Esophagus muscularis mucosa (tissue), 4 donors: ENCODE measurements at places on chromosomes 4 and X. TPM values are rescaled to one million over a fixed set of nuclear protein-coding genes. Genes with fewer than 3 reads are reported as not detected.

DNA sequence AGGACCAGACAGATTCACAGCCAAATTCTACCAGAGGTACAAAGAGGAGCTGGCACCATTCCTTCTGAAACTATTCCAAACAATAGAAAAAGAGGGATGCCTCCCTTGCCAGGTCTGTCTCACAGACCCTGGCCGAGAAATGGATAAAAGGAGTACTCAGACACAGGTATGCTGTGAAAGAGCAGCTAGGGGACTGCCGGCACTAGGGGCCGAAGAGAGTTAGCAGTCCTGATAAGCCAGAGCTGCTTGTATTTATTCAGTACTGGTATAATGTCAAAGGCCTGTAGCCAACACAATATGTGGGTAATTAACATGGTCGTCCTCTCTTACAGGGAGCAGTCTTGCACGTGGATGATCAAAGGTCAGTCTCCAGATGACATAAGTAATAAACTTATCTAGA, 1042.1 kb upstream of the LCORL start:
- DNase-seq = no peak

GRCh38 chr4:165060938-165061337, 7.3 kb downstream of the TRIM75 start:
- peak; percentile 47 for DNase-seq

DNA sequence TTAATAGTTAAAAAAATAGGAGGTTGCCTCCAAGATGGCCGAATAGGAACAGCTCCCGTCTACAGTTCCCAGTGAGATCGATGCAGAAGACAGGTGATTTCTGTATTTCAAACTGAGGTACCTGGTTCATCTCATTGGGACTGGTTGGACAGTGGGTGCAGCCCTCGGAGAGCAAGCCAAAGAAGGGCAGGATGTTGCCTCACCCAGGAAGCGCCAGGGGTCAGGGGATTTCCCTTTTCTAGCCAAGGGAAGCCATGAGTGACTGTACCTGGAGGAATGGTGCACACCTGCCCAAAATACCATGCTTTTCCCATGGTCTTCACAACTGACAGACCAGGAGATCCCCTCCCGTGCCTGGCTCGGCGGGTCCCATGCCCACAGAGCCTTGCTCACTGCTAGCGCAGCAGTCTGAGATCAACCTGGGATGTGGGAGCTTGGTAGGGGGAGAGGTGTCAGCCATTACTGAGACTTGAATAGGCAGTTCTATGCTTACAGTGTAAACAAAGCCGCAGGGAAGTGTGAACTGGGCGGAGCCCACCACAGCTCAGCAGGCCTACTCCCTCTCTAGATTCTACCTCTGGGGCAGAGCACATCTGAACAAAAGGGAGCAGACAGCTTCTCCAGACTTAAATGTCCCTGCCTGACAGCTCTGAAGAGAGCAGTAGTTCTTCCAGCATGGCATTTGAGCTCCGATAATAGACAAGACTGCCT, 47.5 kb downstream of the PPA2 start:
- no peak for DNase-seq

Gene HPGDS
- total RNA-seq = 1.2 TPM

DNA sequence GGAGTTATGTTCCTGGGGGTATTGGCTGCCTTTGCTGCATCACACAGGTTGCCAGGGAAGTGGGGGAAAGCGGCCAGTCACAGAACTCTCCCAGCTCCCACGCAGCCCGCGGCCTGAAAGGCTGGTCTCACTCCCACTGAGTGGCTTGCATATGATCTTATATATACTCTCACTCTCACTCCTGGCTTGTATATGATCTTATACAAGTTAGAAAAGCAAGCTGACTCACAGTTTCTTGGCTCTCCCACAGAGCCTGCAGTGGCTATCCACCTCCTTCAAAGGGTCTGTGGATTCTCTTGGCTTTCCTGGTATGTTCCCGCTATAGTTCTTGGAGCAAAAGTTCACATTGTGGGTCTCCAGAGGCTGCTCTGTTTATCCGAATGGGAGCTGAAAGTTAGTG, 833.5 kb upstream of the GALNTL6 start:
- DNase-seq = no peak

DNA sequence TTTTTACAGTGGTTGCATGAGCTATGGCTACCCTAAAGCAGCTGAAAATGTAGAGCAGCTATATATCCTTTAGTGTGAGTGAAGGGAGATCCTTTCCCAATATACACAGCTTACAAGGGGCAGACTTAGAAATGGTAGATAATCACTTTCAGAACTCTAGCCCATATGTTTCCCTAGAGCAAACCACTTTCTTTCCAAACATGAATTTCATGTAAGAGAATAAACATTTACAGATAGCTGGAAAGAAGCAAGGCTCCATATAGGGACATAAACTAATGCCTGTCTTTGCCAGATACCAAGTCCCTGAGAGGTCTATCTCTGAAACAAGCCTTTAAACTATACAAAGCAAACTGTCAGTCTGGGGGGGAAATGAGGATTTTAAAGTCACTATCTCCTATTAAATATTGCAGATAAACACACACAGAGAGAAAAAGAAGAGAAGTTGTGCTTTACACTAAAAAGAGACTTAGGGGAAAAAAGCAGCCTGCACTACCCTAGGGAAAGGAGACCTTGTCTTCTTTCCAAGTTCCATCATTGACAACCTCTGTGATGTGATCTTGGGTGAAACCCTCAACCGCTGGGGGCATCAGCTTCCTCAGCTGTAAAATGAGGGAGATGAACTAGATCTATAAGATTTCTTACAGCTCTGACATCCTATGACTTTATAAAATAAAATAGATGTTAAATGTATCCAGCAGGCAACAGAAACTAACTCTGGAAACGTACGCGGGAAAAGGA, 73.6 kb downstream of the TMEM156 start:
- DNase-seq = no peak

GRCh38 chr4:179437962-179438361, 1995.7 kb upstream of the AGA start:
- no peak for DNase-seq

- DNase-seq = no peak
Measured at GRCh38 chr4:108031427-108032083, 41.9 kb downstream of the HADH start.

GRCh38 chr4:89570931-89571330, 263.3 kb upstream of the GPRIN3 start:
- no peak for DNase-seq

DNA sequence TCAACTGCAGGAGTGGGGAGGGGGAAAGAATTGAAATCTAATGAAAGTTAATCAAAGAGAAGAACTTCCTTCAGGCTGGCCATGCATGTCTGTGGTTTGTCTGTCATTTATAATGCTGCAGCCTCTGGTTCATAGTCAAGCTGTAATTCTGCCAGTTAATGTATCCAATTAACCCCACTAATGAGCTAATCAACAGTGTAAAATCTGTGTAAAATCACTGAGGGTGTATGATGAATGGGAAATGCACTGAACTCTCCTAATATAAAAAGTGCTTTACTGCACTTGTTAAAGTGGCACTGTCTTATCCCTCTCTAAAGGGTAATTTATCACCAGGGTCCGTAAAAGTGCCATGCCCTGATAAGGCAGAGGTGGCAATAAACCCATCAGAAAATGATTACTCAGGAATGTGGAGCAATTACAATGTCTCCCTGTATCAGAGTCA, 798.1 kb downstream of the PDHA2 start:
- no peak for DNase-seq

GRCh38 chr4:165418073-165418472, 39.3 kb downstream of the CPE start:
- DNase-seq = no peak

- no peak for DNase-seq
Measured at GRCh38 chr4:76894537-76895255, 3.2 kb downstream of the SOWAHB start.

Gene MAGEA2B
- not detected for total RNA-seq

DNA sequence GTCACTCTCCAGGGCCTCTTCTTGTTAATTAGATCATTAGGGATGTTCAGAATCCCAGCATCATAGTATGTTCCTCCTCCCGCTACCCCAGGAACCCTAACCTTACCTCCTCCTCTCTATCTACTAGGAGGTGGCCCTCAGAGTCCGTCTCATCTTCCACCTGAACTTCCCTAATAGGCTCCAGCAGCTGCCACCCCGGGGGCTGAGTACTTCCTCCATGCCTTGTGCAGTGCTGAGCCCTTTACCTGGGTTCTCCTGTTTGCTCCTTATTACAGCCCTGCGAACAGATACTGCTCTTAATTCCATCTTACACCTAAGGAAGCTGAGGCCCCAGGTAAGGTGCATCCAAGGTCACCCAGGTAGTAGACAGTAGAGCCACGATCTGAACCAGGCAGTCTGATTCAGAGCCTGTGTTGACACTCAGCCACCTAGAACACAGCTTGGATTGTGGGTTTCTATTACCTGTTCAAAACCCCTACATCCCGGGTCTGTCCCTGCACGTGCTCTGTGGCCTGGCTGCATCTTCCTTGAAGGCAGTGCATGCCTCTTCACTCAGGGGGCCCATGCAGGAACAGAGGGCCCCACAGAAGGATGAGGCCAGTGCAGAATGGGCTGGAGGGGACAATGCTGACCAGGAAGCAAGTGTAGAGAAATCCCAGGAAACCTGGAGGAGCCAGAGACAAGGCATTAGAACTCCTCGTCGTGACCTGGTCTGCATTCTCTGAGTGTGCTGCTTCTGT, 51.4 kb upstream of the MSANTD1 start:
- no peak for DNase-seq

DNA sequence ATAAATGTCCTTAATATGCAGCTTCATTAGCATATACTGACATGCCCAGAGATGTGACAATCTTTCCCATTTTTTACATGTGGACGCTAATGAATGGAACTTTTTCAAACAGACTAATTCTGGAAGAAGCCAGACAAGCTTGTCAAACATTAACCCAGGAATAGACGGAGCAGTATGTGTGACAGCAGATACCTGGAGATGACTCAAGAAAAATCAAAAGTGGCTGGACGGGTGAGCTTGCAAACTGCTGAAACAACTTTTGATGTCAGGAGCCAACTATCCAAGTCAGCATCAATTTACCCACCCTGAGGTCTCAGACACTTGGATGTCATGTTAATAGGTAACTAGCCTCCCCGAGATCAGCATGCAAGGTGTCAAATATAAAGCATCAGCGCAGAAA, 183.0 kb downstream of the PACRGL start:
- no peak for DNase-seq

- no peak for DNase-seq
Measured at GRCh38 chrX:56563231-56564161, at the start of gene UBQLN2. UBQLN2 (plus strand) TSS chrX:56563627; CDS start chrX:56563874, 247 bp downstream.

- DNase-seq = no peak
Measured at GRCh38 chr4:75634951-75635350, 4.6 kb upstream of the CDKL2 start.

Gene TBC1D8B
- total RNA-seq = 2.5 TPM

Gene P2RY4
- not detected for total RNA-seq

DNA sequence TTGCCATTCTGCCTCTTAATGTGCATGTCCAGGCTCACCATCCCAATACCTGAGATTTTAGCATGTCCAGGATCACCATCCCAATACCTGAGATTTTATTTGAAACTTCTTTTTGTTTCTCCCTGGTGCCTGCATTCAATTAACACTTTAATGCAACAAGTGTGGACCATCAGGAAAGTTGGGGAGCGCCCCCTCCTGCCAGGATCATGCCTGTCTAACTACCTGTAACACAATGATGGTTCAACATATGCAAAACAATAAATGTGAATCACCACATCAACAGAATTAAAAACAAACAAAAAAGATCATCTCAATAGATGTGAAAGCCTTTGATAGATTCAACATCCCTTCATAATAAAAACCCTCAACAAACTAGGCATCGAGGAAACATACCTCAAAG, 1359.5 kb upstream of the DIAPH2 start:
- DNase-seq = no peak

Gene GABRE
- total RNA-seq = 3.3 TPM

Gene GAGE1
- total RNA-seq = not detected

Gene PRDM5
- 17.0 TPM for total RNA-seq

DNA sequence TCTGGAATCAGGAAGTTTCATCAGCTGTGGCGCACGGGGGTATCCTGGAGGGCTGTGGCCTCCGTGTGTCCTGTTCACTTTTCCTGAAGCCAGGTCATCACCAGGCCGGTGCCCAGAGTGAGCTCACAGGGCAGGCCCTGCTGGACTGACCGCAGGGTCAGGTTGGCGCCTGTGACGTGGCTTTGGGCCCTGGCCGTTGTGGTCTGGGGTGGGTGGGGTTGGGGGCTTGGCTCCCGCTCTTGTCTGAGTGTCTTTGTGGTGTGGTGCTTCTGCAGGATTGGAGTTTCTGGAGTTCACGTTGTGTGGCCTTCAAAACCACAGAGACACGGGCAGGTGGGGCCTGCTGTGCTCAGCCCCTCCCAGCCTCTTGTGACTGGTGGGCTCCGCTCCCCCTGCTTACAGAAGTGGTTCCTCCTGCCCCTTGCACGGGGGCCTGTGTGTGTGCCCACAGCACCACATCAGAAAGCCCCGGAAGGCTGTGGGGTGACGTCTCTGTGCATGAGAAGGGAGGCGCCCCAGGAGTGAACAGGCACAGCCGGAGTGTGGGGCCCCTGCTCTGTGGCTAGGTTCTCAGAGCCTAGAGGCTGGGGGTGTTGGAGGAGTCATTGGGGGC, 9.5 kb downstream of the RGS12 start:
- DNase-seq = no peak

GRCh38 chrX:137428766-137429591, 136.9 kb upstream of the ZIC3 start:
- DNase-seq = no peak

GRCh38 chr4:142818476-142818875, 27.6 kb downstream of the INPP4B start:
- DNase-seq = no peak
